ENCODE measurements at places on chromosomes 7 and 10.

GRCh38 chr7:151699147-151699927 lies 177.6 kb downstream of the PRKAG2 start:
- DNase-seq, result no peak

GRCh38 chr10:8437896-8438295 lies 383.4 kb downstream of the GATA3 start:
- no peak for DNase-seq

DNA sequence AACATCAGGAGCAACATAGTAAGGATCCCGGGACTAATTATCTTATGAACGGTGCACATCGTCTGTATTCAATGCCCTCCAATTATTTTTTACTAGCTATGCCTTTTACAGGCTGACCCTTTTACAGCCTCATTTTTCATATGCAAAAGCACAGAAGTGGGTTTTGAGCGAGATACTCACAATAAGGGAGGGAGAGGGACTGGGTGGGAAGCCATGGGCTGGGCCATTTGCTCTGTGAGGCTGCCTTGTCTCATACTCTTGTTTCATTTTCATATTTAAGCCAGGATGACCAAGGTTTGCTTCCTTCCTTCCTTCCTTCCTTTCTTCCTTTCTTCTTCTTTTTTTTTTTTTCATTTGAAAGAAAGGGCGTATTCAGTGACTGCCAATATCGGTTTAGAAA lies 259.3 kb downstream of the TRIL start:
- no peak for DNase-seq

GRCh38 chr10:110524179-110524858 lies 26.6 kb downstream of the DUSP5 start:
- DNase-seq, result no peak

- DNase-seq, result no peak
Measured at GRCh38 chr7:134212576-134213546, 85.7 kb downstream of the LRGUK start.

GRCh38 chr7:10116511-10116910 lies 857.2 kb upstream of the PHF14 start:
- DNase-seq, result no peak

DNA sequence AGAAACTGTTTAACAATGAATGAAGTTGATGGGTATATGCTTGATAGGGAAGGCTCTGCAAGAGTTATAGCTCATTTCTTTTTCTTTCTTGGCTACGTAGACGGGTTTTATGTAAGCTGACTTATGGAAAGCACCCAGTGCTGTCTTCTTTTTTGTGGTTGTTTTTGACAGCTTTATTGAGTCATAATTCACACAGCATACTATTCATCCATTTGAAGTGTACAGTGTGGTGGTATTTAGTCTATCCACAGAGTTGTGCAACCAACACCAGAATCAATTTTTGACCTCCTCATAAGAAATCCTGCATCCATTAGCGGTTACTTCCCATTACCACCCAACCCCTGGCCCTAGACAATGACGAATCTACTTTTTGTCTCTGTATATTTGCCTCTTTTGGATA lies 240.6 kb upstream of the KIAA1217 start:
- DNase-seq, result no peak

DNA sequence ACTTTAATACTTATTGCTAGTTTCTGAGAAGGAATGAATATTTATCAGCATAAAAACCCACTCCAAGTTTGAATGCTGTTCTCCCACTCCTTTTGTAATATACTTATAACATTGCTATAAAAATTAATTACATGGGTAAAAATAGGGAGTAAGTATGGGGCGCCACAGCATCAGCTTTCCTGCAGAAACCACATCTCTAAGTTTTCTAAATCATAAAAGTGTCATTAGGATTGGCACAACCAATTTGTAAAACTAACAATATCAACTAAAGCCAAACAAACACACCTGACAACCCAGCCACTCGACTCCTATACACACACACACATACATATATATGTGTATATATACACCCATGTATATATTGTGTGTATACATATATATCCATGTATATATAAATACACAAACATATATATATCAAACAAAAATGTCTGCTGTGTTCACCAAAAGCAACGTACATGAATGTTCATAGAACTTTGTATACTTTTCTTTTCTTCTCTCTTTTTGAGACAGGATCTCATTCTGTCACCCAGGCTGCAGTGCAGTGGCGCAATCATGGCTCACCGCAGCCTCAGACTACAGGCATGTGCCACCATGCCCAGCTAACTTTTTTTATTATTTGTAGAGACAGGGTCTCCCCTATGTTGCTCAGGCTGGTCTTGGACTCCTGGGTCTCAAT lies 14.8 kb upstream of the LRRC17 start:
- DNase-seq, result no peak

DNA sequence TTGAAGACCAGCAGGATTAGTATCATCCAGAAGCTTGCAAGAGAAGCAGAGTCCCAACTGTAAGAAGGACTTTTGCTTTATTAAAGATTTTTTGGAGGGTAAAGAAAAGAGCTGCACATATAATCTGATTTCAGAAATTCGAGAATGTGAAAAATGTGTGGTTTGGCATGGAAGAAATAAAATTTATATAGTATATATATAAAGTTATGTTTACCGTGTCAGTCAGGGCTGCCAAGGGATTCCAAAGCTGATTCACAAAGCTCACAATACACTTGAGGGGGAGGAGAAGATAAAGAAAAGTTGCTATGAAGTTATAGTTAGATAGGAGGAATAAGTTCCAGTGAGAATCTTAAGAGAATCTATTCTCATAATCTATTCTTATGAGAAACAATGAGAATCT lies 231.8 kb upstream of the CACNA2D1 start:
- DNase-seq, result no peak

- DNase-seq, result no peak
Measured at GRCh38 chr7:26458466-26459145, 166.9 kb downstream of the SNX10 start.

GRCh38 chr10:120998251-120998650 lies 147.1 kb downstream of the WDR11 start:
- DNase-seq, result no peak

DNA sequence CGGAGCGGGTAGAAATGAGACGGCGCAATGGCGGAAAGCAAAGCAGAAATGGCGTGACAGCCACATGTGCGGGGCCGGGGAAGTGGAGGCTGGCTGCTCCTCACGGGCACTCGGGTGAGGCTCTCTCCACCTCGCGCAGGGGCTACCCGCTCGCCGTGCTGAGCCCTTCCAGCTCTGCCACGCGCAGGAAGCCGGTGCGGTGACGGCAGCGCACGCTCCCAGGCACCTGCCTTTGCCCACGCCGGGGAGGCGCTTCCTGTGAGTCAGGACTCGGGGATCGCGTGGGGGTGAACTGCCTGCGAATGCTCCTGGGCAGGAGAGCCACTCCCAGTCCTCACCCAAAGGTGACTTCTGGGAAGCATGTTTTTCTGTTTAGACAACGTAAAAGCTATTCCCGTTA lies 431.2 kb downstream of the GLRX3 start:
- DNase-seq, result no peak

GRCh38 chr10:84845628-84846261 lies 517.4 kb downstream of the CCSER2 start:
- peak; percentile 50 for DNase-seq

- no peak for DNase-seq
Measured at GRCh38 chr7:95919556-95919955, 147.2 kb downstream of the DYNC1I1 start.

DNA sequence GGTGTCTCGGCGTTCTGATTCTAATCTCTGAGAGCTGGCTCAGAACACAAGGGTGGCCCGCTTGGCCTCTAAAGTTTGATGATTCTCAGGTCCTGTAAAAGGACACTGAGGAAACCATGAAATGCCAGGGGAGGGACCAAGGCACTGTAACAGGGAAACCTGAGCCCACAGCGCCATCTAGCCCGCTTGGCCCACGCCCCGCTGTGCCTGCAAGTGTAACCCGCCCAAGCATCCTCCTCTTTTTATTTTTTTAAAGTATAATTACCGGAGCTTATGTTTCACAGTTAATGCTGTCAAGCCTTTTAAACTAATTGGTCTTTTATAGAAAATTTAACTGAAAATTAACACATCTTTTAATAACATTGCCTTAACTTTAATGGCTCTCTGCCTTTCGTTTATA lies 734.7 kb downstream of the KCNMA1 start:
- DNase-seq, result peak; percentile 23

DNA sequence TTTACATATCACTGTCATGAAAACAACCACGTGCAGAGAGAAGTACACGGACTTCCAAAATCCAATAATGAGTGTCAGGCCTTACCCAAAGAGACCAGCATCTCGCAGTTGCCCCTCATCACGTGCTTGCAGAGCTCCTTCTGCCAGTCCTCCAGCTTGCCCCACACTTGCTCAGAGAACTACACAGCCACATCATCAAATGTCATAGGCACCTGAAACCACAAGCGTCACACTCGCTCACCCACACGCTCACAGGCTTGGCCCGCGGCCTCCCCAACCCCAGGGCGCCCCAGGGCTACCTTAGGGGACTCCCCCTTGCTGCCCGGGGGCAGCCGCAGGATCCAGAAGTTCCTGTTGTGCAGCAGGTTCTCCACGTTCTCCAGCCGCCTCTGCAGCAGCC lies 123.4 kb upstream of the ZNF746 start:
- no peak for DNase-seq

DNA sequence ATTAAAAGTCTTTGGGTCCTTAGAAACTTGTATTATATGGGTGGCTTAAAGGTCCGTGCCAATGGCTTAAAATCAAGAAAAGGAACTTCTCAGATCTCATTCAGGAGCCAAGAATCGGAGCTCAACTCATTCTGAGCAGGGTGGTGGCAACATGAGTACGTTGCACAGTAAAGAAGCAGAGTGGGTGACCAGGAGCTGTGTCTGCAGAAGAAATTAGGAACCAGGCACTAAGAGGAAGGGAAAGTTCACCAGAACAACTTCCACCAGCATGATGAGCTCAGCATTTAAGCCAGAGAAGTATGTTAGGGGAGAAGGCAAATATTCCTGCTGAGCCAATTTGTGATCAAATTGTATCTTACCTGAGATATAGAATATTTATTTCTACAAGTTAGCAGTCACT lies 236.0 kb upstream of the NRP1 start:
- no peak for DNase-seq

DNA sequence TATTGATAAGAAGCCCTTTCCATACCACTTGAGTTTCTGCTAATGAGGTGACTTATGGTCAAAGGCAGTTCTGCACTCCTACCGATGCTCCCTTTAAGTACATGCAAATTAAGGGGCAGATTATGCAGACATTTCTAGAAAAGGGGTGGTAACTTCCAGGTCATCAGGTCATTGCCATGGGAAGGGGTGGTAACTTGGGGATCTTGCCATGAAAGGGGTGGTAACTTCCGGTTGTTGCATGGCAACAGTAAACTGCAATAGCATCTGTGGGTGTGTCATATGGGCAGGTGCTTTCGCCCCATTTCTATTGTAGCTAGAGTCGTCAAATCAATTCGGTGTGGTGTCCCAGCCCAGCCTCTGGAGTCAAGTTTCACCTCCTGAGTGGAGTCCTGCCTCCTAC lies 150.9 kb downstream of the UBE2H start:
- DNase-seq, result no peak

DNA sequence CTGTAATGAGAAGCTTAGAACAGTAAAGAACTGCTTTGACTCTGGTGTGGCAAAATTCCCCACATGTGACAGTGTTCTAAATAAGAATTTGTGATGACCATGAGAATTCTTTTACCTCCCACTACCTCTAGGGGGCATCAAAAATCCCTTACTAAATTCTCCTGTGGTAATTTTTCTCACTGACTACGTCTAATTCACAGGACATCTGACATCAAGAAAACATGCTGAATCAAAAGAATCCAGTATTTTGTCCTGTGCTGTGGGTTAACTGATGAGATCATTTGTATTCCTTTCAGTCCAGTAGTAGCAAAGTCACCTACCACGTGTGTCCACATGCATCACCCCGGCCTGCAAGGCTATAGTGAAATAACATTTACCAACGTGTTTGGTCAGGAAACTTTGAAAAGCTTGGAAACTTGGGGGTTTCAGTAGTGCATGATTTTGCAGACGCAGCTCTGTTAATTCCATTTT lies 103.8 kb downstream of the ATE1 start:
- peak; percentile 47 for DNase-seq

DNA sequence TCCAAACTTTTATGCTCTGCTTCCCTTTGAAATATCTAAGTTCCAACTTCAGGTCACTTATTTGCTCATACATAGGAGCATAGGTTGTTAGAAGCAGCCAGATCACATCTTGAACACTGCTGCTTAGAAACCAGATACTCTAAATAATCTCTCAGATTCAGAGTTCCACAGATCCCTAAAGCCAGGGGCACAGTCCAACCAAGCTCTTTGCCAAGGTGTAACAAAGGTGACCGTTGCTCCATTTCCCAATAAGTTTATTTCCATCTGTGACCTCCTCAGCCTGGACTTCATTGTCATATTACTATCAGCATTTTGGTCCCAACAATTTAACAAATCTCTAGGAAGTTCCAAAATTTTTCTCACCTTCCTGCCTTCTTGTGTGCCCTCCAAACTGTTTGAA lies 52.8 kb downstream of the TRIM24 start:
- DNase-seq, result no peak

DNA sequence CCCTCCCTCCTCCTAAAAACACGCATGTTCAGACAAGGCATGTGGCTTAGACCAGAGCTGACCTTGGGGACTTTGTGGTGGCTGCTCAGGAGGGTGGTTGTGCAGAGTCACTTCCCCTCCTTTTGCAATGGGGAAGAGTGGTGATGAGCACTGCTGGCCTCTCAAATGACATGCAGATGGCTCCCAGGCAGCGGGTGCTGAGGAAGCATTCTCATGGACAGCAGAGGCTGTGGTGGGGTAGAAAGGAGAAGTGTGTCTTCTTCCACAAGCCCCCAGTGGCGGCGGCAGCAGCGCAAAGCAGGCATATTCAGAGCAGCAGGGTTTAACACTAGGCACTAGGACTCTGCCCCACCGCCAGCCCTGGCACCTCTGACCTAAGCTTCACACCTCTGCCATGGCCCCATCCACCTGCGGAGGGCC lies 105.9 kb upstream of the ANLN start:
- no peak for DNase-seq

- DNase-seq, result peak; percentile 61
Measured at GRCh38 chr10:102113956-102114857, 6.0 kb downstream of the LDB1 start.

DNA sequence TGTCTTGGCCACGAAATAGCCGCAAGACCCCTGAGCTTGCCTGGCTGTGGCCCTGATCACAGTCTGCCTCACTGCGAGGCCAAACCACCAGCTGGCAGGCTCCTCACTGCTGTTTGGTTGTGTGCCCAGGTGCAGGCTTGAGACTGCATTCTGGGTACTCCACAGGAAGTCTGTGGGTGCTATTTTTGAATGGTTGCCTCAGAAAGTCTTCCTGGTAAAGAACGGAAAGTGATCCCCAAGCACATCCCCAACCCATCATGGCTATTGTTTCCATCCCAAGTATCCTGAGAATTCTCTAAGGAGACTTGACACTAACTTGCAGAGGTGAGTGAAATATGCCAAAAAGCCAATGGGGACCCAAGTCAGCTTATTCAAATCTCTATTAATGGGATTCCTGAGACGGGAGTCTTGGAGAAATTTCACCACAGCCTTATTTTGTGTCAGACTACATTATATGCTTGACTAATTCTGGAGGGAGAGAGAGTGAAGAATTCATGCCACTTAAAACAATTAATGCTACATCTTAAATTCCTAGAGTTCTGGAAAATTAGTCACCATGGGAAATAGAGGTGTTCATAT lies 170.9 kb downstream of the RAMP3 start:
- no peak for DNase-seq

- no peak for DNase-seq
Measured at GRCh38 chr7:139626817-139627216, 103.3 kb downstream of the CLEC2L start.

- no peak for DNase-seq
Measured at GRCh38 chr7:57354679-57355338, 95.2 kb upstream of the ZNF716 start.

Measured in SK-N-SH (cell line).